ENCODE measurements at places on chromosomes 6 and 20.

- no peak for DNase-seq
These were observed 273.9 kb upstream of the TAB2 start for GRCh38 chr6:149043476-149044130.

DNA sequence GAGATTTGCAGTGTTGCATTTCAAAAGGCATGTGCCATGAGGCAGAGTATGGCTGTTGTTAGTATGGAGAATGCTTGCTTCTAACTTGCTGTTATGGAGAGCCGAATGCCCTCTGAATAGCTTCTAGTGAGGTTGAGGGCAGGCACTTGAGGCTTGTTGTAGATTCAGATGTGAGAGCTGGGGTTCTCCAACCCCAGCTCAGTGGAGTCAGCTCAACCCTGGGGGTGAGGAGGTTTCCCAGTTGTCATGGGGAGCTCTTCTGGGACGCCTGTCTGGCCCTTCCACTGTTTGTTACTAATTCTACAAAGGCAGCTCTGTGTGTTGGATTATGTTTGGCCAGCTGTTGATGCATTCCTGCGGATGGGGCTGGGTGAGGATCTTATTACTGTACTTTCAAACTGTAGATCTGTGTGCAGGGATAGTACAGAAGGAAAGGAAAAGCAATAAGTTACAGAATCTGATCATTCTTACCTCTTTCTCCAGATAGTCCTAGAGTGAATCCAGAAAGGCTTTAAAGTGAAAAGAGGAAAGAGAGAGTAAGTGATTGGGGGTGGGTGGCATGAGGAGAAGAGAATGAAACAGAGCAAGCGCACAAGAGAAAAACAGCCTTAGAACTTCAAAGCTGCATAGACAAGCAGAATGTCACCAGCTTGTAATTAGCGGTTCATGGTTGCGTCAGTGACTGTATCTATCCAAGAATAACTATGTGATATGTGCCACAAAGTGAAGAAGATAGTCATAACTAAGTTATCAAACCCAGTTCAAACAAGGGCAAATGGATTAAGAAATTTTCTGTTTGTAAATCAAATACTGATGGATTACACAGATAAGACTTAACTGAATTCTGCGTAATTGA is 148.7 kb downstream of the PRL start:
- no peak for DNase-seq

GRCh38 chr6:5128351-5128750 is 43.2 kb downstream of the PPP1R3G start:
- DNase-seq: no peak

DNA sequence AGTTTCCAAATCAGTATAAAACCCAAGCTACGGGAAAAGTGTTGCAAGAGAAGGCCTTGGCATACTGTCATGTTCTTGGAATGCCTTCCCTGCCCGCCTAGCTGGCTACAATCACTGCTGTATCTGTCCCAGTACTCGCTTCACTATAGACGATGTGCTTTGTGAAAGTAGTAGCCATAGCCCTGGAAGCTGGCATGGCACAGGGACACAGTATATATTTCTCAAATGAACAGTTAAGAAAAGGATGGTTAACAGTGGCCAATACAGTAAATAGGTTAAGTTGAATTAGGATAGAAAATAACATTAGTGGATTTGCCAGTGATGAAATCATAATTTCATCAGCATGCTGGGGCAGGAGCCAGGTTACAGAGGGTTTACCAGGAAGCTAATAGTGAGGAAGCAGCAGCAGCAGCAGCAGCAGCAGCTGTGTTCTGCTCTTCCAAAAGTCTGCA is 499.3 kb downstream of the CDKAL1 start:
- DNase-seq: no peak

DNA sequence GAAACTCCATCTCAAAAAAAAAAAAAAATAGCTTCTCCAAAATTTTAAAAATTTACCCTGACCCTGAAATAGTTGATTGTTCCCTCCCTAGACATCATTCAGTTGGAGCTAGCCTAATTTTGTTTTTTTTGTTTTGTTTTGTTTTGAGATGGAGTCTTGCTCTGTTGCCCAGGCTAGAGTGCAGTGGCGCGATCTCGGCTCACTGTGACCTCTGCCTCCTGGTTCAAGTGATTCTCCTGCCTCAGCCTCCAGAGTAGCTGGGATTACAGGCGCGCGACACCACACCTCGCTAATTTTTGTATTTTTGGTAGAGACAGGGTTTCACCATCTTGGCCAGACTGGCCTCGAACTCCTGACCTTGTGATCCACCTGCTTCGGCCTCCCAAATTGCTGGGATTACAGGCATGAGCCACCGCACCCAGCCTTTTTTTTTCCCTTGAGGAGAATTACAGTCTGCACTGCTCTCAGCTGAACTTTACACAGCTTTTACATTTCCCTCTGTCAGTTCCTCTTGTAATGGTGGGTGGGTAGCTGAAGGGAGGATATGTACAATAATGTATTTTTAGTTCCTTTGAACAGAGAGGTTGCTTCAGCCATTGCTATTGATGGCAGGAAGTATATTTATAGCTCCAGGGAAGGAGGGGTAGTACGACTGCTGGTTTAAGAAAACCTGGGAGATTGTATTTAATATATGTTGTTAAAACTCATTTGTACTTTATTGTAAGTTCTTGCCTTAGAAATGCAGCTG is 27.7 kb downstream of the PTPRA start:
- no peak for DNase-seq

- DNase-seq: no peak
These were observed 226.2 kb upstream of the MARCKS start for GRCh38 chr6:113630738-113631535.

GRCh38 chr6:140921366-140922226 is 1211.1 kb upstream of the GJE1 start:
- no peak for DNase-seq

GRCh38 chr20:36454698-36455427 is 86.5 kb upstream of the MYL9 start:
- DNase-seq: no peak

DNA sequence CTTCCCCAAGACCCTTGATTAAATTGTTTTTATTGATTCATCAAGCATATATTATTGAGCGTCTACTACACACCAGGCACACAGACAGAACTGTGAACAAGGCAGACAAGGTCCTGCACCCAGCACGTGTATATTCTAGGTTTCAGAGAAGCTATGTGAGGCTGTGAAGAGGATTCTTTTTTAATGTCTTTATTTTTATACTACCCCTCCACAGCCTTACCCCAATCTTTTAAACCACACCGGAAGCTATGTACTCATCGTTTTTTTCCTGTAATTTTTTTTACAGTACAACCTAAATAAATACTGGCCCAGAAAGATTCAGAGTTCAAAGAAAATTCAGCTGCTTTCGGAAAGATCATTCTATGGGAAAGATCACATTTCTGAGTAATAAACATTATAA is 10.0 kb downstream of the SGK1 start:
- no peak for DNase-seq

GRCh38 chr6:87333591-87334181 is 4.6 kb upstream of the GJB7 start:
- no peak for DNase-seq

GRCh38 chr6:143594647-143595046 is 83.1 kb upstream of the PHACTR2 start:
- no peak for DNase-seq

GRCh38 chr6:157460182-157460999 is 79.4 kb downstream of the ZDHHC14 start:
- no peak for DNase-seq

GRCh38 chr6:87807475-87807874 is 105.4 kb upstream of the AKIRIN2 start:
- DNase-seq: no peak

DNA sequence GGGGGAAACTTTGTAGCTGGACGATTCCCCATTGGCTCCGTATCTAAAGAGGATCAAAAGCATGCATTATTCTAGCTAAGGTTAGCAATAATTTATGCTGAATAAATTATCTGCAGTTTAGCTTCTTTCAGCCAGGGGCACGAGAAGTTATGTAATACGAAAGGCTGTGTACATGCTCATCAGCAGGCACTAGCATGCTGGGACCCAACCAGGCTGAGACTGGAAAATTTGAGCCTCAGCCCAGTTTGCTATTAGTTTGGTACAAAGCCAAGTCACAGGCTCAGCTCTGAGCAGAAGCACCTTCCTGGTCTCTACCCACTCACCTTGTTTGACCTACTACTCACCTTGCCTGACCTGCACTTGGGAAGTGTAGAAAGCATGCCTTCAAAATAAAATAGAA is 328.1 kb upstream of the ARID1B start:
- DNase-seq: no peak

DNA sequence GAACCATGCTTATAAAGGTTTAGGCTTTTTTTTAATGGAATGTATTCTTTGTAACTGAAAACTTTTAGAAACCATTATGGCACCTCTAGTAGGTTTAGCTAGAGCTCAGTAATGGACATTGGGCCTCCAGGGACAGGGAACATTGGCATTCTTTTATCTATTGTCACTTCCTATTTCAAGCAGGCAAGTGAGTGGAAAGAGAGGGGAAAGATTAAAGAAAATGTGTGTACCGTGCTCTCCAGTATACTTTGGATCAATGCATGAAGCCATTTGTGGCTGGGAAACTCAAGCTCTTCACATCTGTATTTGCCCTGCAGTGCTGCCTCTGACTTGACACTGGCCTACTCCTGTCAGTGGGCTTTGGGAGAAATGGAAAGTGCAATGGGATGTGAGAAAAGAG is 18.6 kb downstream of the RBM24 start:
- DNase-seq: no peak

GRCh38 chr6:114638341-114638740 is 295.5 kb upstream of the HS3ST5 start:
- no peak for DNase-seq

DNA sequence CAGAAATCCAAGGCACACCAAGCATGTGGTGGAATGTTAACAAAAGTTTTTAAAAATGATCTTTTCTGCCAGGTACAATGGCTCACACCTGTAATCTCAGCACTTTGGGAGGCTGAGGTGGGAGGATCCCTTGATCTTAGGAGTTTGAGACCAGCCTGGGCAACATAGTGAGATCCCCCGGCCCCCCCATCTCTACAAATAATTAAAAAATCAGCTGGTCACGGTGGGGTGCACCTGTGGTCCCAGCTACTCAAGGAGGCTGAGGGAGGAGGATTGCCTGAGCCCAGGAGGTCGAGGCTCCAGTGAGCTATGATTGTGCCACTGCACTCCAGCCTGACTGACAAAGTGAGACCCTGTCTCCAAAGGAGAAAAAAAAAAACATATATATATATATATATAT is 8.0 kb downstream of the RIPK1 start:
- no peak for DNase-seq
